MCF 10A (cell line): ENCODE measurements at places on chromosomes 7 and 10. TPM values are rescaled to one million over a fixed set of nuclear protein-coding genes. Genes with fewer than 3 reads are reported as not detected.

Gene SPDYE6
- total RNA-seq: not detected in 2 replicates

Gene ZNF316
- total RNA-seq: 26.1 and 27.1 TPM in 2 replicates

Gene PRKAR2B
- 0.15 TPM in 1 of 2 replicates, not detected in the other for total RNA-seq

Gene C10orf105
- total RNA-seq: not detected in 2 replicates

Gene ARF5
- 109 and 133 TPM in 2 replicates for total RNA-seq
